Stimulated activated CD8-positive, alpha-beta memory T cell treated with anti-CD3 and anti-CD28 coated beads, Interleukin-7, amount 100 ng/mL, for 1 hour (primary cell): ENCODE measurements at places on chromosomes 5 and 9.

DNA sequence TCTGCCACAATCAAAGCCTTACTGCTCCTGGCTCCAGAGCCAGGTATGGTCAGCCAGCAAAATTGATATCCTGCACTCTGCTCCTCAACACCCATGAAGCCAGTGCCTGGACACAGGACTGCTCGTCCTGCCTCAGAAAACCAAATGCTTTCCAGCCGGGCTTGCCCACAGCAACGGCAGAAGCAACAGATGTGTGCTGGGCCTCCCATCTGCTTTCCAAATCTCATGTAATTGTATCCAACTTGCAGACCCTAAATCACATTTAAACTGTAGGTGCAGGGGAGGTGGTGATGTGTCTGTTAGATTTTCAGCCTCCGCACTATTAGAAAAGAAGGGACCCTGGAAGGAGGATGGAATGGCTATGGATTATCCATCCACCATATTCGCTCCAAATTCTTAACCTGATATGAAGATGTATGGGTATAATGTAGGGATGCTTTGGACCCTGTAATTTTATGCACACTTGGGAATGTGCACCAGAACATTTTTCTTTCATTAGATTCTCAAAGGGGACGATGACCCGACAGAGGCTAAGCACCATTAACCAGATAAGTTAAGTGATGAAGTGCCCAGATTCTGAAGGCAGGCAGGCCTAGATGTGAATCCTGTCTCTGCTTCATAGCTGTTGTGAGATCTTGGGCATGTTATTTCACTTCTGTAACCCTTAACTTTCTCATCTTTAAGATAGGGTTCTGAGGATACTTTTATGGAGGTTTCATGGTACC lies 58.2 kb downstream of the EXOSC2 start:
- DNase-seq: no peak

GRCh38 chr5:538271-538771 lies 14.1 kb upstream of the SLC9A3 start:
- no peak for DNase-seq

GRCh38 chr5:122668552-122668951 lies 106.3 kb upstream of the SNX2 start:
- no peak for DNase-seq

DNA sequence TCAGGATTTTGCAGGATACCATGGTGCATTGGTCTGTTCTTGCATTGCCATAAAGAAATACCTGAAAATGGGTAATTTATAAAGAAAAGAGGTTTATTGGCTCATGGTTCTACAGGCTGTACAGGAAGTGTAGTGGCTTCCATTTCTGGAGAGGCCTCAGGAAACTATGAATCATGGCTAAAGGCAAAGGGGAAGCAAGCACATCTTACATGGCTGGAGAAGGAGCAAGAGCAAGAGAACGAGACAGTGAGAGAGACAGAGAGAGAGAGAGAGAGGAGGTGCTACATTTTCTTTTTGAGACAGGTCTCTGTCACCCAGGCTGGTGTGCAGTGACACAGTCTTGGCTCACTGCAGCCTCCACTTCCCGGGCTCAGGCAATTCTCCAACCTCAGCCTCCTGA lies 43.9 kb downstream of the P4HA2 start:
- DNase-seq: no peak

DNA sequence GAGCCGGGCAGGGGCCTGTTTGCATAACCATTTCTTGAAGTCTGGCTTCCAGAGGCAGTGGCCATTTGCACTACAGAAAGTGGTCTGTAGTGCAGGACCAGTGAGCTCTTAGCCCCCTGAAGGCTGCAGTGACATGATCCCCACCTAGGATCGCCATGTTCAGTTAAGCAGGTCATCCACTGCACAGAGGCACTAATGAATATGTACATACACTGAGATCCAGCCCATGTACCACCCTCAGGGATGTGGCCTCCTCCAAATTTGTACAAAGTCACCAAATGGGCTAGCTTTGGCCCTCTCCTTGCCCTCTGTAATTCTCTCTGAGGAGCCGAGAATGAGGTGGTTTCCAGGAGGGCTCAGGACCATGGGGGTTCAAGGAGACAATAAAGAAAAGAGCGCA lies 8.3 kb upstream of the SUSD3 start:
- DNase-seq: no peak

- no peak for DNase-seq
Measured at GRCh38 chr5:65828022-65828896, 98.1 kb upstream of the ERBIN start.

DNA sequence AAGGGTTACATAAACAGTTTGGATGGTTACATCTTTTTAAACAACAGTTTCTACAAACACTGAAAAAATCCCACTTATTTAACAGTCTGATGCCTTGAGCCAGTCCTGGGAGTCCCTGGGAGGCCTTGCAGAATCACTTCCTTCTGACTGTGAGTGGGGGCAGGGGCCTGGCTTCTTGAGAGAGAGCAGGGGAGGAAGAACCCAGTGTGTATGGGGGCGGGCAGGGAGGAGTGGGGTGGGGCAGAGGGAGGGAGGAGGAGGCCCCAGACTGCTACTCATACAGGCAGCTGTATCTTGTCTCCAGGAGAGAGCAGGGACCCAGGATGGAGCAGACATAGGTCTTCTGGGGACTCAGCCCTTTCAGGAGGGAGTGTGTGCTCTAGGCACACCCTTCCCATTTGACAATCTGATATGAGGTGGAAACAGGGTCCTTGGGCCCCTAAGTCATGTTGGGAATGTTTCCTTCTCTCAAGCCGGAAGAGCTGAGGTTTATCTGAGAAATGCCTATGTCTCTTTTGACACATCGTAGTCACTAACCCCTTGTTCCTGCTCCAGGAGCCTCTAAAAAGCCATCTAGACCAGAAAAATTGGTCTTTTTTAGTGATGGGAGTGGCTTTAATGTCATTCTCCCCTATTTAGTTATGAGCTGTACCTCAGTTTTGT lies 52.8 kb downstream of the IRF1 start:
- peak; percentile 27 for DNase-seq

- no peak for DNase-seq
Measured at GRCh38 chr9:4859035-4859434, 66.3 kb downstream of the RCL1 start.

DNA sequence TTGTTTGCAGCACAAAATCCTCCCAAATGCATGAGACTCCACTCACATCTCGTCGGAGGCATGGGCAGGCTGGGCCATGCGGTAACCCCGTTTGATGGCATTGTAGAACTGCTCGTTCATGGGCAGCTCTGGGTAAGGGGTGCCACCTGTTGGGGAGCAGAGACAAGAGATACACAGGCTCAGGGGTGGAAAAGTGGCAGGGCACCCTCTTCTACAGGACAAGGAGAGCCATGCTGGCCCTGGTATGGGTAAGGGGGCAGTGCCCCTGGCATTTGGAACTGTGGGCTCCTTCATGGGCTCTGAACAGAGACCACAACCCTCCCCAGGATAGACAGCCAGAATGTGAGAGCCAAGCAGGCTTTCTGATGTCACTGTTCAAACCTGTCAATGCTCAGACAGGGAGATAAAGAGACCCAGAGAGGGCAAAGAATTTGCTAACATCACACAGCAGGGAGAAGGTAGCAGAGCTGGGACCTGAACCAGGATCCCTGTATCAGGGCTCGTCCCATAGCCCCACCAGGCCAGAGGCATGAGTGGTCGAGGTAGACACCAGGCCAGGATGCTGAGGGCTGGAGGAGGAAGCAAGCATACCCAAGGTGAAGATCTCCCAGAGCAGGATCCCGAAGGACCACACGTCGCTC lies 33.2 kb upstream of the CSF1R start:
- DNase-seq: no peak

DNA sequence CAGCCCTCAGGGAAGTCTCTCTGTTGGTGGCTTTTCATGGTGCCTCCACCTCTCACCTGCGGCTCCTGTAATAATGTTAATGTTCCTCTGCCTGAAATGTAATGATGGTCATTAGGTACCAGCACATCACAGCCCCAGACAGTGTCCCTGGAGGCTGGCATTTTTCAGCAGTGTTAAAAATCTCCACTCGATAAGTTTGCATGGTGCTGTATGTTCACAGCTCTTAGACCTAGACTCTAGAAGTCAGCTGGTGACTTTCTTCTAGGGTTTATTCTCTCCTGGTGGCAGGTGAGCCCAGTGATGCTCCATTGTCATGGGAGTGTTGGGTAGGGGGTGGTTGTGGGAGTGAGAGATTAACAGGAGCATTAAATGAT lies 53.1 kb downstream of the GPR107 start:
- DNase-seq: no peak

- no peak for DNase-seq
Measured at GRCh38 chr9:117435630-117436261, 20.9 kb upstream of the ASTN2 start.

- no peak for DNase-seq
Measured at GRCh38 chr5:67409126-67409777, 212.7 kb upstream of the CD180 start.

DNA sequence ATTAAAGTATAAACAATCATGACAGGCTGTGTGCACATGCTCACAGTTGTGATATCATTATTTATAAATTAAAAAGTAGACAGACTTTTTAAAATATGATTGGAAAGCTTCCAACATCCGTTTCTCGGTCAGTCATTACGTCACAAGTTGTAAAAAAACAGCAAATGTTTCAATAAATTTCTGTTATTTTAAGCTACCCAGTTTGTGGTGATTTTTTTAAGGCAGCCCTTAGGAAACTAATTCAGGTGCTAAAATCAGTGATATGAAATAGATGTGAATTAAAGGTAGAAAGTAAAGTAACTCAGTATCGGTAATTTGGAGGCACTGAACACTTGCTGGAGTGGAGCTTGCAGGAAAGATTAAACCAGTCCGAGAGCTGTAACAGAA lies 1.2 kb downstream of the CCNH start:
- DNase-seq: no peak

DNA sequence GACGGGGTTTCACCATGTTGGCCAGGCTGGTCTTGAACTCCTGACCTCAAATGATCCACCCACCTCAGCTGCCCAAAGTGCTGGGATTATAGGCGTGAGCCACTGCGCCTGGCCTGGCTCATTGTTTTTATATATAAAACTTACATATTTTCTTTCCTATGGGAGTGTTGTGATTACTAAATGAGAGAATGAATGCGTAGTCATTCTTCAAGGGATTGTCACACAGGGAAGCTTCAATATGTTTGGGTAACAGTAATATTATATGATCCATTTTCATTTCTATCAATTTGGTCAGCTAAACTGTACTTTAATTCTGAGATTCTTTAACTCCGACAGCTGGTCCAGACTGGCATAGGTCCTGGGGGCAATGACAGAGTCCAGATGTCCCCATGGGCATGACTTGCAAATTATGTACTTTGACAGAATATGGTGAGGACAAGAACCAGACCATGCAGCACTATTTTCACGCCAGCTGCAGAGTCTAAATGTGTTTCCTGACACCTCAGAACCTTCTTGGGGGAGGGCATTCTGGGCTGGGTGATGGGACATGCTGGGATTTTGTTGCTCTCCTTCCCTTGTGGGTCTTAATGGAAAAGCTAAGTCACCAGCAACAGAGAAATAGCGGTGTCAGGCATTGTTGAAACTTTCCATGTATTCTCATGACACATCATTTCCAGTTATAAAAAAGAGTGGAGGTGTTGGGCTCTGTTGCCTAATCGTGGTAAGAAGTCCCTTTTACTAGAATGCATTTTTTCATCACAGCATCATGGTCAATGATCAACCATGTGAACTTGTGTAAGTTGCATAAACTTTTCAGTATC lies 40.9 kb upstream of the TNC start:
- no peak for DNase-seq

GRCh38 chr9:19375538-19375937 lies 4.5 kb downstream of the RPS6 start:
- DNase-seq: no peak

GRCh38 chr9:33880211-33881089 lies 63.5 kb downstream of the UBE2R2 start:
- no peak for DNase-seq

DNA sequence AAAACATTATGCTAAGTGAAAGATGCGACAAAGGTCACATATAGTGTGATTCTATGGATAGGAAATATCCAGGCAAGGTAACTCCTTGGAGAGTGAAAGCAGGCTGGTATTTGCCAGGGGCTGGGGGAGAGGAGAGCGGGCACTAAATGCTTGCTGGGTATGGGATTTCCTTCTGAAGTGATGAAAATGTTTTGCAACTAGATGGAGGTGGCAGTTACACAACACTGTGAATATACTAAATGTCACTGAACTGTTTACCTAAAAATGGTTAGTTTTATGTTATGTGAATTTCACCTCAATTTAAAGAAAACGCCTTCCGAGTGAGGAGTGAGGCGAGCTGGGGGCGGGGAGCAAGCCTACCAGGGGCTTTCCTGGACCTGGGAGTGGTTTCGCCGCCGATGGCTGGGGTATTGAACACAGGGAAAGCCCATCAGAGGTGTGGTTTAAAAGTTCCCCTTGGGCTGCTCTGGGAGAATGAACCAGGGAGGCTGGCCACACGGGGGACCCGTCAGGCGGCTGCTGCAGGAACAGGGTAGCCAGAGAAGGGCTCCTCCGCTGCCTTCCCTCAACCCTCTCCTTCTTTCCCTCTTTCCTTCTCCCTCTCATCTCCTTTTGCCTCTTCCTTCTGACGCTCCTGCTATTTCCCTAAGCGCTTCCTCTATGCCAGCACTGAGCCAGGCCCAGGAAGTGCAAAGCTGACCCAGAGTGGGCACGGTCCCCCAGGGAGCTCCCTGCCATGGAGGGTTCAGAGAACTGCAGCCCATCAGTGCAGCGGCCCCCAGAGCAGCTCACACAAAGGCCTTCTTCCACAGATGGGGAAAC lies 4.9 kb downstream of the AKNA start:
- no peak for DNase-seq

GRCh38 chr9:134545543-134546245 lies 95.9 kb upstream of the COL5A1 start:
- no peak for DNase-seq

DNA sequence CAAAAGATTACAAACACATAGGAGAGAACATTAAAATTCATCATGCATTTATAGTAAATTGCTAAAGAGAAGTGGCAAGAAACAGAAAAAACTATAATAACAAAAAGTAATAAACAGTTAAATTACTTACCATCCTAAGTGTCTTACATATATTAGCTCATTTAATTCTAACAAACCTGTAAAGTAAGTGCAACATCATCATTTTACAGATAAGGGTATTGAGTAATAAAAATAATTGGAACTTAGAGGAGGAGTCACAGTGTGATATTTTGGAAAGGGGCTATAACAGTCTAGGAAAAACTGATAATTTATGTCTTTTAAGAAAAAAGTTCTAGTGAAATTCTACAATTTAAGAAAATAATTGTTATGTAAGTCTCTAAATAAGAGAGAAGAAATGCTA lies 592.8 kb downstream of the DMRTA1 start:
- no peak for DNase-seq

- DNase-seq: no peak
Measured at GRCh38 chr5:12250454-12250853, 346.2 kb upstream of the CTNND2 start.

DNA sequence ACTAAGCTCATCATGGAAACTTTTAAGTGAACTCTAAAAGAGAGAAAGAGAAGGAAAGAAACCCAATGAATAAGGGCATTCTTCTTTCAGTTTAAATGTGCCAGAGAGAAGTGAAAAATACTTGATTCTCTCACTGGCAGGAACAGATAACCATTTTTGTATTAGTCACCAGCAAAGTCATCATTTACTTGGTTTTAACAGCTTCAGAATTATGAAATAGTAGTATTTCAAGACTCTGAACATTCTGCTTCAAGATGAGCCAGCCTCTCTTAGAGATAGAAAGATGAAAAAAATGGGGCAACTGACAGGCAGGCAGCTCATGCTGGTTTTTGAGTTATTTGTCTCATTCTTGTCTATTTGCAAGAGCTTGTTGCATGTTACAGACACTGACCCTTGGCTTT lies 103.5 kb downstream of the GCNT1 start:
- no peak for DNase-seq
